ENCODE measurements at places on chromosomes 2 and 18.

DNA sequence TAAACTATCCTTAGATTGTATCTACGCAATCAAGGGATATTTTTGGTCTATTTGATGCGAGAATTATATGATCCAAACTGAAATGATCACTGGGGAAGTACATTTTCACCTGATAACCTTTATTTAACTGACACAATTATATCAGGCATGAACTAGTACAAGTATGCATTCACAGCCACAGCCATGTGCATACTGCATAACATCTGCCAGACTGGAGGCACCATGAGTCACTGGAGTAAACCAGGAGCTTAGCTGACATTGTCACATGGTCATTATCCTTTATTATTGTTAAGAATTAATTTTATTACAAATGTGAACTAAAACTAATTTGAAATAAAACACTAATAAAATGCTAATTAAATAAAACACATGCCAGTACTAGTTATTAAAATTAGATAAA is 1127.1 kb downstream of the DPP10 start:
- DNase-seq, result no peak

GRCh38 chr2:192407692-192408091 is 213.0 kb upstream of the TMEFF2 start:
- no peak for DNase-seq

DNA sequence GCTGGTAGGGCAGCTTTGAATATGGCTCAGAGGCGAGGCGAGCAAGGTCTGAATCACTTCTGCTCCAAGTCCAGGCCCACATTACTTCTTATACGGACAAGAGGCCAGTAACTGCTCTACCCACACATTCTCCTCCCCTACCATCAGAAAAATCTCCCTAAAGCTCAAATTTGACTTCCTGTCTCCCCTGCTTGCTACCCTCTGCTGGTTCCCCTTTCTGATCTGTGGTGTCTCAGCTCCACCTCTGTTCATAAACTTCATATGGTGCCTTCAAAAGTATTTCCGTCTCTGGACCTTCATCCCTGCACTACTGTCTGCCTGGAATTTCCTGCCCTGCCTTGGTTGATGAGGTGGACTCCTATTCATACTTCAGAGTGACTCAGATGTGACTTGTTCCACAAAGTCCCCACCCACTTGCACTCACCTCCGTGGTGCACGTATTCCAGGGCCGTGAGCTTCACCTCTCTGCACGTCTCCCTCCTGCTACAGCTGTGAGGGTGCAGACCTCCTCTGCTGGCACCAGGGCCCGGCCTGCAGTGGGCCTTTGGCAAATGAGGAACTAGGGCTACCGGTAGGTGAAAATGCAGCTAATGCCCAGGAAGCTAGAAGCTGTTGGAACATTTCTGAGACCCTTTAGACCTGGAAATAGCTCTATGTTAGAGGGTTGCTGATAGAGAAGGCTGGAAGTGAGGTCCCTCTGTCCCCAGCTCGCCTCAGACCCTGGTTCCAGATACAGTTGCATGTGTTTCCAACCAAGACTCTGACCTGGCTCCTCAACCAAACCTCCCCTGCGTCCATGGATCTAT is 24.6 kb upstream of the KCMF1 start:
- no peak for DNase-seq

DNA sequence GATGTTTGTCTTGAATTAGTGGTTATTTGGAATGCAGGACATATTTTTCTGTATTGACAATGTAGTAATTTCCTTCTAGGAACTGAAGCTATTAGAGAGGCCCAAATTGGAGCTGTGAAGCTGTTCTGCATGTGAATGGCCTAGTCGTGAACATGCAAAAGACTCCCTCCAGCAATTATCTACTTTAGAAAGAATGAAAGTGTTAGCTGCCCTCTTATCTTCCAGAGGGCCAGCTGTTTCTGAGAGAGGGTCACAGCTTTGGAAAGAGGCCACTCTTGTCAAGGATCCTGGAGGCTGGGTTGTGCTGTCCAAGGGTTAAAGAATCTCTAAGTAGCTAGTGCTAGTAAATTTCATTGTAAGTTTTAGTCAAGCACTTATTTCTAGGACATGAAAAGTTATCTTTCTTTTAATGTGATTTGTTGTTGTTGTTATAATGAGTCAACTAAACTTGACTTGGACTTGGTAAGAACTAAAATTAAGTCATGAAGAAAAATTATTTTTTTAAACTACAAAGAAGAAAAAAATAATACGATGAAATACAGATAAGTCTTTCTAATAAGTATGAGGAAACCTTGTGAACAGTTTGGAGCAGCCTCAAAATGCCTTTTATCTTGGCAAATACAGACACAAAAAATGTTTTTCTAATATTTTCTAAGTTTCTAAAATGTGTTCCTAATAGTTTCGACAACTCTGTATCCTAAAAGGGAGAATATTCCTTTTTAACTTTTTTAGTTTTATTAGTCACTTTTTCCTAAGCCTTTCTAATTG is 36.8 kb downstream of the DPP4 start:
- DNase-seq, result no peak

- no peak for DNase-seq
These were observed 98.6 kb downstream of the BABAM2 start for GRCh38 chr2:27989149-27989548.

Measured in NCI-H1417 treated with DMSO at 0.1 percent for 48 hours (cell line).